ENCODE measurements at places on chromosomes 1 and 21.

DNA sequence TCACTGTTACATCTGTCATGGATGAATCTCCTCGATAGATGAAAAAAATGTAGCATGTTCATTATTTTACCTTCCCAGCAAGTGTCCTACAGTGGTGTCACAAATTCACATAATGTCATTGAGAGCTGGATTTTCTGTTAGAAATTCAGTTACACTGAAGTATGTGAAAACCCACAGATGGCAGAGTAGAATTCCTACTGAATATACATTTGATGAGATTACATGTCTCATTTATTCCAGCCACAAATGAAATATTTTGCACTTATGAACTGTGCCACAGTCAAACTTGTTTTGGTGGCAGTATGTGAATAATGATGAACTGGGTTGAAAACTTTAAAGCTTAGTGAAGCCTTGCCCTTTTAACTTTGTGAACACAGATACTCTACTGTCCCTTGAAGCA lies 301.9 kb upstream of the DPYD start:
- DNase-seq: no peak

- no peak for DNase-seq
Observed at GRCh38 chr1:69491416-69491815, 76.3 kb upstream of the LRRC7 start.

- DNase-seq: no peak
Observed at GRCh38 chr1:110227774-110228173, 17.7 kb downstream of the KCNC4 start.

GRCh38 chr1:64308866-64309265 lies 105.4 kb downstream of the UBE2U start:
- no peak for DNase-seq

- no peak for DNase-seq
Observed at GRCh38 chr1:23936481-23937176, 23.0 kb upstream of the PNRC2 start.

GRCh38 chr21:17989780-17990179 lies 170.6 kb upstream of the C21orf91 start:
- no peak for DNase-seq

GRCh38 chr1:183138301-183138700 lies 47.8 kb upstream of the LAMC2 start:
- DNase-seq: no peak

DNA sequence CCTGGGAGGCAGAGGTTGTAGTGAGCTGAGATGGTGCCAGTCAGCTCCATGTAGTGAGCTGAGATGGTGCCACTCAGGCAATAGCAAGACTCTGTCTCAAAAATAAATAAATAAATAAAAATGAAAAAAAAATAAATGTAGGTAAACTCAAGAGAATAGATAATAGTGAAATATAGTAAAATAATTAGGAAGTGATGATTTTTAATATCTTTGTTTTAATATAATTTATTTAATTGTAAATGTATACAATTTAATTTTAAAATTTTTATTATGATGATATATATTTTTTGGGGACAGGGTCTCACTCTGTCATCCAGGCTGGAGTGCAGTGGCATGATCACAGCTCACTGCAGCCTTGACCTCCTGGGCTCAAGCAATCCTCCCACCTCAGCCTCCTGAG lies 19.6 kb upstream of the SERINC2 start:
- DNase-seq: no peak

GRCh38 chr1:84573481-84573966 lies 716 bp downstream of the CTBS start:
- no peak for DNase-seq

- no peak for DNase-seq
Observed at GRCh38 chr1:171805395-171806115, 24.1 kb downstream of the METTL13 start.

GRCh38 chr1:31505911-31506497 lies 70.3 kb upstream of the TINAGL1 start:
- peak; percentile 96 for DNase-seq

DNA sequence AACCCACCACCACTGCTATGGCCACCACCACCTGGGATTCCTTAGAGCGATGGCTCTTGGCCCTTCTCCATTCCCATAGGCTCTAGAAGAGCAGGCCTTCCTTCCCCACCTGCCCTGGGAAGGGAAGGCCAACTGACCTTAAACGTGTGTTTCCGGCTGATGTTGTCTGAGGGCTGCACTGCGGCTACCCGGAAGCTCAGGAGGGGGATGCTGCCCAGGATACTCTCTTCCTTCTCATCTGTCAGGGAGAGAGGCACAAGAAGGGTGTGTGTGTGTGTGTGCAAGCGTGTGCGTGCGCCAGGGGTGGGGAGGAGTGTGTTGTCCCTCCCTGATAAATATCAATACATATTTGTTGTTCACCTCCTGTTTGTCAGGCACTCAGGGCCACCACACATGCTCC lies 51.0 kb upstream of the GOLT1A start:
- DNase-seq: no peak

GRCh38 chr1:63329621-63330330 lies 7.4 kb downstream of the FOXD3 start:
- no peak for DNase-seq

- peak; percentile 76 for DNase-seq
Observed at GRCh38 chr1:31768939-31769704, 5.0 kb upstream of the ADGRB2 start.

DNA sequence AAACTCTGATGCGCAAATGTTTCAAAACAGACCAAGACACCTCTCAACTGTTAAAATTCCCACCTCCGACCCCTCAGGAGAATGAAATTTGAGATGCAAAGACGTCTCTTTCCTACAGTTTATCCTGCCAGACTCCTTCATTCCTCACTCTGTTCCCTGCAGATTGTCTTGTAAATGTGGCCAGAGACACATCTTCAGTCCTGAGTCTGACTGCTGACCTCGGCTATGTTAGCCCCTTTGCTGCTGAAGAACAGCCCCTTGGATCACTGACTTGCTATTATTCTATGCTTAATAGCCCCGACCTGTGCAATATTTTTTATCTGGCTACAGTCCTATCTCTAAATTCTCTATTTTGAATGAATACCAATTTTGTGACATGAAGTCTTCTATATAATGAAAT lies 16.6 kb upstream of the ESRRG start:
- DNase-seq: no peak

DNA sequence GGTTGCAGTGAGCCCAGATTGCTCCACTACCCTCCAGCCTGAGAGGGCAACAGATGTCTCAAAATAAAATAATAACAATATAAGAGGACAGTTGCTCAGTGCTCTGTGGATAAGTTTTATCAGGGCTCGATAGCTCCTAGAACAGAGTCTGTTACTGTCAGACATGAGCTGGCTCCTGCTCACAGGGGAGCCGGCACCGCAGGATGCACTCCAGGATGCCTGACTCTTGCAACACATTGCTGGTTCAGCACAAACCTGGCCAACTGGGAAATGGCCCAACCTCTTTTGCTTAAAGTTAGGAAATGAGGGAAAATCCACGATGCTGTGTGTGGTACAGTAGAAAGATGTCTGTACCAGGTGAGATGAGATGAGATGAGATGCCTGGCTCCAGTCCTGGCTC lies 5.8 kb upstream of the CTSE start:
- no peak for DNase-seq

- DNase-seq: no peak
Observed at GRCh38 chr1:43861337-43861736, 72.3 kb upstream of the ARTN start.

GRCh38 chr1:58739856-58740466 lies 40.1 kb upstream of the MYSM1 start:
- DNase-seq: peak; percentile 76

- no peak for DNase-seq
Observed at GRCh38 chr1:11855430-11855829, 3.3 kb downstream of the NPPB start.

- DNase-seq: no peak
Observed at GRCh38 chr1:161722406-161722805, 1.1 kb downstream of the FCRLB start.

- peak; percentile 4 for DNase-seq
Observed at GRCh38 chr1:222299524-222299923, 248.4 kb downstream of the HHIPL2 start.

GRCh38 chr1:178796013-178796412 lies 71.0 kb downstream of the RALGPS2 start:
- DNase-seq: peak; percentile 34

GRCh38 chr1:54804471-54805132 lies 3.5 kb upstream of the TTC22 start:
- no peak for DNase-seq

DNA sequence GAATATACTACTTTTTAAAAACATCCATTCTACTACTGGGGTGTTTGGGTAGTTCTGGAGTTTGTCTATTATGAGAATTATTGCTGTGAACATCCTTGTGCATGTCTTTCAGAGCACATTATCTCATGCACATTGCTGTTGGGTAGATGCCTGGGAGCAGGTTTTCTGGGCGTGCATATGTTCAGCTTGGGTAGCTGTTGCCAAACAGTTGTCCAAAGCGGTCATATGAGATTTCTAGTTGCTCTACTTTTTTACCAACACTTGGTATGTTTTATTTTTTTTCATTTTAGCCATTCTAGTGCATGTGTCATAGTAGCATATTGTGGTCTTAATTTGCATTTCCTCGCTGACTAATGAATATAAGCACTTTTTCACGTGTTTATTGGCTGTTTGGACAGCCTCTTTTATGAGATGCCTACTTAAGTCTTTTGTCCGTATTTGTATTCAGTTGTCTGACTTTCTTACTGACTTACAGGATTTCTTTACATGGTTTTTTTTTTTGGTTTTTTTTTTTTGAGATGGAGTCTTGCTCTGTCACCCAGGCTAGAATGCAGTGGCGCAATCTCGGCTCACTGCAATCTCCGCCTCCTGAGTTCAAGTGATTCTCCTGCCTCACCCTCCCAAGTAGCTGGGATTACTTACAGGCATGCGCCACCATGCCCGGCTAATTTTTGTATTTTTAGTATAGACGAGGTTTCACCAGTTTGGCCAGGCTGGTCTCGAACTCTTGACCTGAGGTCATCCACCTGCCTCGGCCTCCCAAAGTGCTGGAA lies 18.1 kb downstream of the ZDHHC18 start:
- DNase-seq: no peak

DNA sequence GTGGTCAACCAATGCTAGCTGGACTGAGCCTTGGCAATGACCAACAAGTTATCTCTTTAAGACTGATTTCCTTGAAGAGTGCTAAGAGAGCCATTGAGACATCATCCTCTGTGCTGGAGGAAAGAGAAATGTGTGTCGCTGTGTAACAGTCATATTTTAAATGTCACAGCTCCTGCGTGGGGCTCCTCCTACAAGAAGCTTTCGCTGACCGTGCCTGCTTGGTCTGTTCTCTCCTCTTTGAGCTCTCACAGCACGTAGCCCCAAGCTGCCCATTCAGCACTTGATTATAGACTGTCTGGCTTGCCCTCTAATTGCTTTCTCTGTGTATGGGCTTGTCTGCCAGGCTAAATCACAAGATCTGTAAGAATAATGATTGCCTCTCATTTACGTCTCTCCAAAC lies 221.3 kb downstream of the FOXD2 start:
- no peak for DNase-seq

DNA sequence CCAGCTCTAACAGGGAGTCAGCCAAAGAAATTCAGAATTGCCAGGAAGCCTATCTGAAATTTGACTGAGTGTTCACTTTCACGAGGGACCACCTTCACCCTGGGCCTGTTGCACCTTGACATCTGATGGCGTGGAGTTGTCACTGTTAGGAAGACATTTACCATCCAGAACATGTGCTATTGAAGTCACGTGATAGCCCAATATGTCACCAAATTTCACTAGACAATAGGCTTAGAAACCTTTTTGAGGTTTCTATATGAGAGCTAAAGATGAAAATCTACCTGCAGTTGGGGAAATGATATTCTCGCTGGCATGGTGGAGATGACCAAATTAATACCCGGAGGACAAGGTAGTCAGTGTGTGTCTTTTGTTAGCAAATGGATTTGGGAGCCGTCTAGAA lies 102.7 kb downstream of the HUNK start:
- no peak for DNase-seq

DNA sequence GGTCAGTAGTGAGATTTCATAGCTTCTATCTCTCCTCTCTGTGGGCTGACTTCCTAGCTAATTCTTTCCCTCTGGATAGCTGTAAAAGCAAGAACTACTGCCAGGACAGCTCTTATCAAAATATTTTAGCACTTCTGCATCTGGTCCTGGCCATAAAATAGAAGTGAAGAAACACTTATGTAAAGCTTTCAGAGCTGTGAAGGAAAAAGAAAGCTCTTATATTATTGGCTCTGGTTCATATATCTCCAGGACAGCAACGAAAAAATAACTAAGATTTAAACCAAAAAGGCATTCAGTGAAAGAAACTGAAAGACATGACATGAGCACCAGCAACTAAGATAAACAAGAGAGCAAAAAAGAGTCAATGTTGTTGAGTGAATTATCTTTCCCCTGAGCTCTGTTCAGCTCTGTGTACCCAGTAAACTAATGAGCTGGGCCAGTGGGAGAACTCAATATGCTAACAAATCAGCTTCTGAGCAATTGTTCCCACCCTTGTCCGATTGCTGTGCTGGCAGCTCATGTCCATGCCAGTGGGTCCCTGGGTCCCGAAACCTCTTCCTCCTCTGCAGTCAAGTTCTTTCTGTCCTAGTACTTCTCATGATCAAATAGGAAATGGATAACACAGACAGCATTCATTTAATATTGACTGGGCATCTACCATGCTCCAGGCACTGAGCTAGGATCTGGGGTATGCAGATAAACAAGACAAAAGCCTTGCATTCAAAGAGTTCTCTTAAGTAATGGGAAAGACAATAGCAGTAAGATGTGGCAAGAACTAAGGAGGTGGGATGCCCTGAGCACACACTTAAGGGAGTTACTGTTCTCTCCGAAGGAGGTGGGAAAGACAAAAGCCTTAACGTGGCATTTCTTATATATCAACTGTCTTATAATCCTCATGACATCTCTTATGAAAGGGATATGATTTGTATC lies 45.3 kb upstream of the MAN1A2 start:
- no peak for DNase-seq

- DNase-seq: no peak
Observed at GRCh38 chr21:39263372-39263771, 50.1 kb downstream of the BRWD1 start.

DNA sequence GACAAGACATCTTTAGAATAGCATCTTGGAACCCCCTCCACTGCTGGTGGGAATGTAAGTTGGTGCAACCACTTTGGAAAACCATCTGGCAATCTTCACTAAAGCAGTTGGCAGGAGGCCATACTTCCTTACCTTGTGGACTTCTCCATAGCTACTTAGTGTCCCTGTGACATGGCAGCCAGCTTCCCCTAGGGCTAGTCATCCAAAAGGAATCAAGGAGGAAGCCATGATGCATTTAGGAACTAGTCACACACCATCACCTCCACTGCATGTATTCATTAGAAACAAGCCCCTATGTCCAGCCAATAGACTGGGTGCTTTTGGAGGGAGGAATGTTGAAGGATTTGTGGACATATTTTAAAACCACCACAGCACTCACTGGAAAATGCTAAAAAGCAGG lies 19.9 kb downstream of the MX2 start:
- no peak for DNase-seq

- no peak for DNase-seq
Observed at GRCh38 chr1:182972829-182973228, 19.9 kb upstream of the SHCBP1L start.

GRCh38 chr1:241841691-241842090 lies 6.3 kb upstream of the EXO1 start:
- no peak for DNase-seq

- DNase-seq: peak; percentile 89
Observed at GRCh38 chr1:11337580-11338073, 64.6 kb downstream of the UBIAD1 start.

All from NAMALWA (cell line).